NCI-H2171 treated with DMSO at 0.1 percent for 48 hours (cell line): ENCODE measurements at places on chromosomes 2 and 18.

DNA sequence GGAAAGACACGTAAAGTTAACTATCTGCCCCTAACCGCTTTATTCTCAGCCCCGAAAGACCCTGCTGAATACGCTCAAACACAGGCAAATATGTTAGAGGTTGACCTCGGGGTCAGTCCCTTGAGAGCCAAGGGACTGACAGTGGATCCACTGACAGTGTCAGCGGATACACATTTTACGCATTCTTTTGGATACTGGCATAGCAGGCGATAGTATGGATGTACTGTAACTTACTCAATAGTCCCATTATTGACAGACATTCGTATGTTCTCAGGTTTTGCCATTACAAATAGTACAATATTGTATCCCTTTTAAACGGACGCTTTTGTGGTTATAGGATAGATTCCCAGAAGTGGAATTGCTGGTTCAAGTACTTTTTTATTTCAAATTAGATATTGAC lies 13.4 kb downstream of the ATP6V1B1 start:
- DNase-seq: no peak

- DNase-seq: no peak
Measured at GRCh38 chr2:7468448-7468828, 551.2 kb downstream of the RNF144A start.

- DNase-seq: no peak
Measured at GRCh38 chr18:3623769-3624545, 174.0 kb downstream of the TGIF1 start.

DNA sequence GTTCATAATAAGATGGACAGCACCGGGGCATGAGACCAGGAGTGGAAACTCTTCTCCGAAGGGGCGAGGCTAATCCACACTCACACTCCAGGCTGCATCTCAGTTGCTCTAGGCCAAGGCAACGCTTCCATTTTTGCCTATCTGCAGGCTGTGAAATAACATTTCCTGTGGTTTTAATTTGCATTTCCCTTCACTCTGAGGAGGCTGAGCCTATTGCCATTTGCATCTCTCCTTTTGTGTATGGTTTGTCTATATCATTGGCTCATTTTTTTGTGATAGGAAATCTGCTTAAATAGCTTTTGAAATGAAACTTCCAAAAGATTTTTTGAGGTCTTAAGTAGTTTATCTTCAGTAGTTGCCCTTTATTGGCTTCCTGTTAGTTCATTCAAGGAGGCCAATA lies 57.6 kb downstream of the TPGS2 start:
- no peak for DNase-seq
